ENCODE measurements at places on chromosomes 2 and 18.

DNA sequence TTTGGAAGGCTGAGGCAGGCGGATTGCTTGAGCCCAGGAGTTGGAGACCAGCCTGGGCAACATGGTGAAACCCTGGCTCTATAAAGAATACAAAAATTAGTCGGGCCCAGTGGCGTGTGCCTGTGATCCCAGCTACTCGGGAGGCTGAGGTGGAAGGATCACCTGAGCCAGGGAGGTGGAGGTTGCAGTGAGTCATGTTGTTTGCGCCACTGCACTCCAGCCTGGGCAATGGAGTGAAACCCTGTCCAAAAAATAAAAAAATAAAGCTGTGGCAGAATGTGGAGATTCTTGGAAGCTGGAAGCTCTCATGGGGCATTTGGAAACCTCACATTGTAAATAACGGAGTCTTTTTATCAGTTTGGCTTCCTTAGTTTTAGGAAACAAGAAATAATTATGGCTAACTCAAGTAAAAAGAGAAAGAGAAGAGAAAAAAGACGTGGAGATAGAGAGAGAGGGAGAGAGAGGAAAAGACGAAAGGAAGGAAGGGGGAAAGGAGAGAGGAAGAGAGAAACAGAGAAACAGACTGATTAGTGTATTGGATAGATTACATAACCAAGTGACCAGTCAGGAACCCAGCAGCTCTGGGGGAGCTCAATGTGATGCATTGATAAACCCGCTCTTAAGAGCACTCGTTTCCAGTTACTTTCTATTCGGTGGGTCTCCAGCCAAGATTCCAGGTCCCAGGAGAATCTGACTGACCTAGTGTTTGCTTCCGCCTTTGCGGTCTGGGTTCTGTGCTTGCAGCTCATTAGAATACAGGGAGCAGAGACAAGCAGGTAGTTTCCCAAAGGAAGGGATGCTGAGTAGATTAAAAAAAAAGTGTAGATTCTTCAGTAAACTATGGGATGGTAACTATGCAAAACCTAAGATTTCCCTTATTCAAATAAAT is 1.1 kb upstream of the SPAST start:
- no peak for DNase-seq

DNA sequence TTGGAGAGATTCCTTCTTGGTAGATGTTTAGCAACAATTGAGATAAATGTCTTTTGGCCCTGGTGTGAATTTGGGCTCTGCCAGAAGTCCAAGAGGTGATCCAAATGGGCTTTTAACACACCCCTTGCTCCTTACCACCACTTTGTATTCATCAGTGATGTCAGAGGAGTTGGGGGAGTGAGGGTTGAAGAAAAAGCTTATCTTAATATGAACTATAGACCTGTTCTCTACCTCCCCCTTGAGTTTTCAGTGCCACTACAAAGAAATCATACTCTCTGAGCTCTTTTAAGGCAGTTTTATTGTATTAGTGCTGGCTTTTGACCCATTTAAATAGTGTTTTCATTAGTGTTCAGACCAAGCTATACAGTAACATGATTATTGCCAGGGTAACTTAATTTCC is 229.1 kb downstream of the PHLPP1 start:
- DNase-seq, result no peak

GRCh38 chr2:37894601-37895000 is 30.5 kb upstream of the RMDN2 start:
- no peak for DNase-seq

DNA sequence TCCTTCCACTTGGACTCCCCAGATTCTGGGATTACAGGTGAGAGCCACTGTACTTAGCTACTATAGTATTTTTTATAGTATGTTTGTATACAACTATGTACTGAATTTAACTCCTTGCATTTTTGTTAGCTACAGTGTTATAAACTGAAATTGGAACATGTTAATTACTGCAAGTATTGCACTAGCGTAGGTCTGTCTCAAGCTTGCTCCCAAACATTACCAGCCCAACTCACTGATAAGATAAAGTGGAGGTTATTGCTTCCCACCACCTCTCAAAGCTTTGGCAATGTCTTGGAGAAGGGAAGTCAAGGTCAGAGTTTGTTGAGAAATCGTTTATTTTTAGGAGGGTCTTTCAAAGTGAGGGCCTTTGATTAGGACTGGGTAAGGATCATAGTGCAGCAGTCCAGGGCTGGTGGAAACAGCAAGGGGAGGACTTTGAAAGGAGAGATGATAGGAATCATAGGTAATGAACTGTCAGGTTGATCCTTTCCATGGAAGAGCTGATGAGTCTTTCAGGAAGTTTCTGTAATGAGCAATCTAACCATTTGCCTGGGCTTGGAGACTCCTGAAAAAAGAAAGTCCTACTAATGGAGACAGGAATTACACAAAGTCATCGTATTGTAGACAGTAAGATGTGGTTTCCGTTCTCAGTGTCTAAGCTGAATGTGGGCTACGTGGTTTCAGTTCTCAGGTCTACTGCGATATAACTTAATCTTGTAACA is 257.1 kb downstream of the MYO3B start:
- DNase-seq, result no peak

DNA sequence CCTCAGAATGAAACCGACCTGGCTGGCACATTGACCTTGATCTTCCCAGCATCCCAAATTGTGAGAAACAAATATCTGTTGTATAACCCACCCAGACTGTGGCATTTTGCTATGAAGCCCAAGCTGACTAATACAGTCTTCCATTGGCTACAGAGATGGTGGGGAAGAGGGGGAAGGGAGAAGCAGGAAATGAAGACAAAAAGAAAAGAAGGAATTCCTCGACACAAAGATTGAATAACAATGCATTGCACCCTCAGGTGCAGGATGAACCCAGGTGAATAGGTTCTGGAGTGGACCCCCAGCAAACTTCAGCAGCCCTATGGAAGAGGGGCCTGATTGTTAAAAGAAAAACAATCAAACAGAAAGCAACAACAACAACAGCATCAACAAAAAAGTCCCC is 270.7 kb downstream of the FSIP2 start:
- no peak for DNase-seq

GRCh38 chr18:59022167-59022945 is 117.3 kb upstream of the SEC11C start:
- DNase-seq, result no peak

GRCh38 chr2:235105821-235106359 is 154.1 kb downstream of the SH3BP4 start:
- no peak for DNase-seq

DNA sequence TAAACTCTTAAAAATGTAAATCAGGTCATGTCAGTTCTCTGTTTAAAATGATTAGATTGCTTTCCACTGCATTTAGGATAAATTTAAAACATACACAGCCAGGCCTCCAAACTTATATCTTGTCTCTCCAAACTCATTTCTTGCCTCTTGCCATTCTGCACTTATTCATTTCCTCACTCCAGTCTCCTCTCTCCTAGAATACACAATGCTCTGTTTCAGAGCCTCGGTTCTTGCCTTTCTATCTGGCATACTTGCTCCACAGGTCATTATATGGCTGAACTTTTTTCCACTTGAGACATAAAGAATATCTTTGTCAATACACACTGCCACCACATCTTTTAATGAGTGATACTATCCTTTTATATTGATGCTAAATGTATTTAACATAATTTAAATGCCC is 10.5 kb upstream of the UGP2 start:
- no peak for DNase-seq

GRCh38 chr2:115763601-115764000 is 1321.2 kb downstream of the DPP10 start:
- no peak for DNase-seq

- no peak for DNase-seq
These were observed 211.1 kb upstream of the GALNT5 start for GRCh38 chr2:157046396-157046795.

- DNase-seq, result no peak
These were observed 347.9 kb upstream of the HS6ST1 start for GRCh38 chr2:128666596-128666995.
